ENCODE measurements at places on chromosomes 4 and X. TPM values are rescaled to one million over a fixed set of nuclear protein-coding genes. Genes with fewer than 3 reads are reported as not detected.

- DNase-seq = no peak
These were observed 115.2 kb upstream of the KIT start for GRCh38 chr4:54542540-54543041.

DNA sequence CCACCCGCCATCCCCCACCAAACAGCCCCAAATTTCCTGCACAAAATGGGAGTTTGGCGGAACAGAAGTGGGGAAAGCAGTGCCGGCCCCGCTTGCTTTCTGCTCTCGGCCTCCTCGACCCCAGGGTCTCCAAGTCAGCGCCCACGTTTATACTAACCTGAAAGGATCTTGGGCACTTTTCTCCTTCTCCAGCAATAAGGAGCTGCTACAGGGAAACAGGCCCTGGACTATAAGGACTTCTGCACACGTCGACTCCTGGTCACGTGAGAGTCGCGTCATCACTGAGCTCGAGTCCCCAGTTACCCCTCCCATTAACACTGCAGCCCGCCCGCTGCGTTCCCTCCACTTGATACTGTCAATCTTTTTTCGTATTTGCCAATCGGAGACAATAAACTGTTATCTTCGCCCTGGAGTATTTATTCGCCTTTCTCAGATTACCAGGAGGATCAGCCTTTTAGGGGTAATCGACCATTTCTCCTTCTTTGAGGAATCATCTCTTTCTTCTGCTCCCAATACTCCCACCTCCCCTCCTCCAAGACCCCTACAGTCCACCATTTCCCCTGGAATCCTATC is at the start of gene TCEAL8:
TSS of gene TCEAL8 (minus strand) at position 235 of the 573 bp plus-strand sequence. CDS start 1,176 bp downstream, outside the sequence.
- DNase-seq = peak; percentile 67

DNA sequence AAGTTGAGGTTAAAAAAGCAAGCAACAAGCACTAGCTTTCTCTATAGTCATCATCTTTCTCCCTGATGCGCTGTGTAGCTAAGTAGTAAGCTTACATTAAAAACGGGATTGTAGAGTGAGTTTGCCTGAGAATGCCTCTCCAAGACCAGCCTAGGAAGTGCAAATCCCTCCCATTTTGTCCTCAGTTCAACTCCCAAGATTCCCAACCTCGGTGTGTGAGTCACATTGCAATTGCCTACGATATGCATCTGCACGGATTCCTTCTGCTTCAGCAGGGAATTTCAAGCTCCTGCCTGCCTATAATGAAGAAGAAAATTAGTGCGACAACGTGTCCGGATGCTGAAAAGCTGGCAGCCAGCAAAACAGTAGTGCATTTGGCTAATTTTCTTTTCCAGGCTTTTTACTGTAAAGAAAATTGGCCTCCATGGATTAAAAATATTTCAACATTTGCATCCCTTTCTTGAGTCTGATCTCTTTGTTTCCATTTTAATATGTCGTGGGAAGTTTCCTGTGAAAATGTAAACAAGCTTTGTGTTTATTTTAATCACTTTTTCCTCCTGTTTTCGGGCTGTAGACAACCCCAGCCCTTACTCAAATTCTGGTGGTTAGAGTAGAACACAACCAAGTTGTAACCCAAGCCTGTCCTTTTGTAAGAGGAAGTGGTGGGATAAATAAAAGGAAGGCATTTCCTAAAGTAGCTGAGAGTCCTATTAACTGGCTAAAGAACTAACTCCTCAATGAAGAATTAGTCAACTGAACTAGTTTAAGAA is 58.4 kb upstream of the TET2 start:
- DNase-seq = no peak

WNK3 gene
- 3.3 TPM for total RNA-seq

DNA sequence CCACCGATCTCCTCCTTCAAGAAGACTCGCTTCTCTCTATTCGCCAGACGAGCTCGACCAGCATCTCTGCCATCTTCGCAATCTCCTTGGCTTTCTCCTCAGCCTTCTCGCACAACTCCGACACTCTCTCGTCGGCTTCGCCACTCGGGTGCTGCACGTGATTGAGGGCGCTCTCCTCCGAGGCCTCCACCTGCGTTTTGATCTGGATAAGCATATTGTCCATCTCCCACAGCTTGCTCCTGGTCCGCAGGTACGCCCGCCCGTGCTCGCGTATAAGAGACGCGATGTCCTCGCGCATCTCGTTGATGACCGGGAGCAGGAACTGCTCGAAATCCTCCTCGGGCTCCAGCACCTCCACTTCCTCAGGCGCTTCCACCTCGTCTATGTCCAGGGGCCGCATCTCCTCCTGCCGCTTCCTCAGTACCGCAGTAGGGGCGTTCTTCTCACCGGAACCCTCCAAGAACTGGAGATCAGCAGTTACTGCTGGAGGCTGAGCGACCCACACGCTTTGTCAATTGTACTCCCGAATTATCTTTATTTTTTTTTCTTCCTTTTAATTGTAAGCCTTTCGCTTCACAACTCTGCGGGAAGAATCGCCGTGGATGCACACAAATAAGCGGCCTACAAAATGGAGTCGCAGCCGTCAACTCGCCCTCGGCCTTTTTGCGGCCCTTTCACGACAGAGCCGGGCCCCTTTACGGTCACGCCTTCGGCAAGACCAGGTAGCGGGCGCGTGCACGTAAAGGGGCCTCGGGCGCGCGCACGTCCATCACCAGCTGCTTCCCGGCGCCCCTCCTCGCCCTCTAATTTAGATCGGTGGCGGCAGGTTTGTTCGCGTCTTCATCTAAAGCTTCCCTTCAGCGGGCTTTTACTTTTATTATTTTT is at the start of gene MRFAP1L1:
TSS of gene MRFAP1L1 (minus strand) at position 636 of the 885 bp plus-strand sequence. CDS start at position 400, 236 bp downstream.
- DNase-seq = peak; percentile 94

- no peak for DNase-seq
These were observed 15.6 kb upstream of the LAP3 start for GRCh38 chr4:17561195-17561909.

SPP1 gene
- 25.0 TPM for total RNA-seq

DNA sequence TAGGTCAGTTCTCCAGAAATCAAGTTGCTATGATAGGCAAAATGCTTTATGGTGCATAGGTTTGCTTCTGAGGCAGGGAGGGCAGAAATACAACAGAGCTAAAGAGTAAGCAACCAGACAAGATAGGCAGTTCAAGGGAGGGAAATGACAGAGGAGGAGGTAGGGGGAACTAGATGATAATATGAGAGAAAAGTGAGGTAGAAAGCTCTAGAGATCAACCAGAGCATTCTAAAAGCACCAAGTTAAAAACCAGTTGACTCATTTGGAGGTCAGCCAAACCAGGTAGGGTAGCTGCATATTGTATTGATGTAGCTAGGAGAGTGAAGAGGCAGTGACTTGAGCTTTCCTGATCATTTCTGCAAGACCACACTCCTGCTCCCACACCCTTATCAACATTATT is 49.0 kb upstream of the SLC16A2 start:
- no peak for DNase-seq

- no peak for DNase-seq
These were observed 5.2 kb downstream of the TRIM2 start for GRCh38 chr4:153209410-153209809.

DNA sequence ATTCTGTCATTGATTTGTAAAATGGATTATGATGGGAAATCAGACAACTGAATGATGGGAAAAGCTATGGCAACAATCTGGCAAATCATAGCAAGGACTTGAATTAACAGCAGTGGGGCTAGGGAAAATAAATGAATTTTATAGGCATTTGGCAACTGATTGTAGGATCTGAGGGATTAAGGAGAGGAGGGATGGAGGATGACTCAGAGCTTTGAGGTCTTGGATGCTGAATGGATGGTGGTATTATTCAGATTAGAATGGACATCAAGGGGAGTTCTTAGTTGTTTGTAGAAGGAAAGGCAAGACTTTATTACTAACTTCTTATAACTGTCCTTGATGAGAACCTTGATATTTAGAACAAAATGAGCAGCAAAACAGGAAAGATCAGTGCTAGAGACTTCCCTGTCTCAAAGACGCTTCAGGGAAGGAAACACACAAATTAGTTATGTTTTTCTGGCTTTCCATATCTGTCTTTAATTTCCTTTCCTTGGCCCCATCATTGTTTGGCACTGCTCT is 51.4 kb upstream of the HHIP start:
- DNase-seq = no peak

GRCh38 chr4:98838977-98839618 is 89.8 kb downstream of the EIF4E start:
- DNase-seq = no peak
